ENCODE measurements at places on chromosomes 3 and 15.
A peak's percentile ranks its signal among the peaks of the same experiment; 100 is the strongest.

GRCh38 chr15:53758412-53758811 is 1.1 kb downstream of the WDR72 start:
- DNase-seq: no peak

DNA sequence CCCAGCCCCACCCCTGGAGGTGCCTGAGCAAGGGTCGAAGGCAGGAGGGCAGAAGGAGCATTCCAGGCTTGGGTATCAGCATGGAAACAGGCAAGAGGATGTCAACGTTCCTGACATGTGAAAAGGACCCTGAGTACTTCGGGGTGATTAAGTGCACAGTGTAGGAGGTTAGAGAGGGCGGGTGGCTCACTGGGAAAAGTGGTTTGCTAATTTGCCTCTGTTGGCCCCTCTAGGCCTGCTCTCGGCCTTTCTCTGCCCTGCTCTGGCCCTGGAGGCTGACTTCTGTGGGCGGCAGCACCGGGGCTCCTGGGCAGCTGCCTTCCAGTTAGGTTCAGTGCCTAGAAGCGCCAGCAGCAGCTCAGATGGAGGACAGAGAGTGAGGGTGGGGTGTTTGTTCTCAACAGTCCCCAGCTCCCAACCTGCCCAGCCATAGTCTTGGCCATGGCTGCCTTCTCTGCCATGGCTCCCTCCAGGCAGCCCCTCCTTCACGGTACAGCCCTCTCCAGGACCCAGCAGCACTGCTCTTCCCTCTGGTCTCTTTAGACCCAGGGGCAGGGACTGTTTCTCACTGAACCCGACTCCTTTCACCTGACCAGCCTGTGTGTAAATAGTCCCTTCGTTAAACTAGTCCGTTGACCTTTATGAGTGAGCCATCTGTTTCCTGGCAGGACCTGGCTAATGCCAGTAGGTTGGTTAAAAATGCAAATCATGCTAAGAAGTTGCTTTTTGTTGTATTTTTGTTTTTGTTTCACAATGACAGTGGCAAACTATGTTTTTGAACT is 107.1 kb upstream of the TPM1 start:
- DNase-seq: no peak

- no peak for DNase-seq
Measured at GRCh38 chr3:188417766-188418165, 263.8 kb downstream of the LPP start.

DNA sequence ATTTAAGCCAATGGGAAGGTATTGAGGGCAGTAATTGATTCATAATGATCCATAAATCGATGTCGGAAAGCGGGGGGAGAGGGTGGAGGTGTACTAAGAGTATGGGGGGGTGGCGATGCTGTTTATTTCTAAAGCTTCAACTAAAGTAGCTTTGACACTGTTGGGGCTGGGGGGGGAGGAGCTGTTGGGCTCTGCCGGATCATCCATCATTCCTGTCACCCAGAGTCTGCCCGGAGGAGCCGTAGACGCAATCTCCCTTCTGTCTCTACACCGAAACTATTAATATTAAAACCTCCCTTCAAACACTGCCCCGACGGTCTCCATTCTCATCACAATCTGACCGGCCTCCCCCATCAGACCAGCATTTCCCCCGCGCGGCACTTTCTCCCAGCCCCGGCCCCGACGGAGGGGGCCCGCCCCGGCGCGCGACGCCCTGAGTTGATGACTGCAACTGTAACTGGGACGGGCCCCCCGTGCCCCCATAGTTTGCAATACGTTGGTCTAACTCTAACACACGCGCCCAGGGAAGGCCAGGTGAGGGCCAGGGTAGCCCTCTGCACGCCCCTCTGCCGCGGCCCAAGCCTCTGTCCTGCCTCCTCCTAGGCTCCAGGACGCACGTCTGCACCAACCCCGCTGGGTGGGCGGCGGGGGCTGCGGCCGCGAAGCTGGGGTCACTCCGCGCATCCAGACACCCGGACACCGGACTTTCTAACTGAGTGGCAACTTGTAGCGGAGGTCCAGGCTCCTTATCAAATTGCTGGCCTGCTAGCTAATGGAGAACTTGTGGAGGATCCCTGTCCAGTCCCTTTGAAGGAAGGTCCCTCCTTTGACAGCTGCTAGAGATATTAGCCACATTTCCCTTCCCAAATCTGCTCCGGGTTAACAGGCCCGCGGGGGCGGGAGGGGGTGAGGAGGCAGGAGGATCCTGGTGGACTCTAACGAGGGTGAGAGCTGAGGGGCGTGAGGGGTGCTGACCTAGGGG is 212.0 kb downstream of the MEIS2 start:
- DNase-seq: no peak

GRCh38 chr15:78179906-78180305 is 30.7 kb downstream of the IDH3A start:
- DNase-seq: no peak

DNA sequence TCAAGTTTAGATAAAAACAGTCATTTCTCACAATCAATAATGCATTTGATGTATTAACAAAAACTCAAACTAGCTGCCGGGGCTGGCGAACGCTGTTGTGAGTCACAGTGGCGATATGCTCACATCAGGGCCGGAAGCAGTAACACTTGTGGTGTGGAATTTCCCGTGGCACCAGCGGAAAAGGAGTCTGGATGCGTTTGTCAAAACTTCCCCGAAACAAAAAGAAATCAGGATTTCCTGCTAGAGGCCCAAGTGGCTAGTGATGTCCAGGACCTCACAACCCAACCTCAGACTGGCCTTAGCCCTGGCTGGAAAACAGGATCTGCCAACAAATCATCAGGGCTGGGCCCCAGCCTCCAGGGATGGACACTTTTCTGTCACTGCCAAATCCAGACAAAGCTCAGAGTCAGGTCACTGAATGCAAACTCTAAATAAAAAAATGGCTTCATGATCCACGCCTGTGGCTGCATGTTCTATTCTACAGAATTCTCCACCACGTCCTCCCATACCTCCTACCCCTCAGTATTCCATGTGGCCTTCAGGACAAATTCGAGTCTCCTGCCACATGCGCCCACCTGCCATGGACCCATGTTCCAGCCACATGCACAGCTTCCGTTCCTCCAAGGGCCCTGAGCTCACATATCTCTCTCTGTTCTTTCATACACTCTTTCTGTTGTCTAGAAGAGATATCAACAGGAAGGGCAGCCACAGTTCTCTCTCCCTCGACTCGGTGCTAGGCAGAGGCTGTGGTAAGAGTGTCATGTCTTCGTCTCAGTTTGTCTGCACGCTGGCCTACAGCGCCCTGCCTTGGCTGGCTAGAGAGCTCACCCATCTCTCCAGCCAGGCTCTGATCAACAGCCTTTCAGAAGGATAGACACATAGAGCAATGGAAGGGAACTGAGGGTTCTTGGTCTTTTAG is 35.4 kb downstream of the EHD4 start:
- peak; percentile 82 for DNase-seq

GRCh38 chr15:37361621-37362020 is 261.3 kb upstream of the MEIS2 start:
- no peak for DNase-seq

DNA sequence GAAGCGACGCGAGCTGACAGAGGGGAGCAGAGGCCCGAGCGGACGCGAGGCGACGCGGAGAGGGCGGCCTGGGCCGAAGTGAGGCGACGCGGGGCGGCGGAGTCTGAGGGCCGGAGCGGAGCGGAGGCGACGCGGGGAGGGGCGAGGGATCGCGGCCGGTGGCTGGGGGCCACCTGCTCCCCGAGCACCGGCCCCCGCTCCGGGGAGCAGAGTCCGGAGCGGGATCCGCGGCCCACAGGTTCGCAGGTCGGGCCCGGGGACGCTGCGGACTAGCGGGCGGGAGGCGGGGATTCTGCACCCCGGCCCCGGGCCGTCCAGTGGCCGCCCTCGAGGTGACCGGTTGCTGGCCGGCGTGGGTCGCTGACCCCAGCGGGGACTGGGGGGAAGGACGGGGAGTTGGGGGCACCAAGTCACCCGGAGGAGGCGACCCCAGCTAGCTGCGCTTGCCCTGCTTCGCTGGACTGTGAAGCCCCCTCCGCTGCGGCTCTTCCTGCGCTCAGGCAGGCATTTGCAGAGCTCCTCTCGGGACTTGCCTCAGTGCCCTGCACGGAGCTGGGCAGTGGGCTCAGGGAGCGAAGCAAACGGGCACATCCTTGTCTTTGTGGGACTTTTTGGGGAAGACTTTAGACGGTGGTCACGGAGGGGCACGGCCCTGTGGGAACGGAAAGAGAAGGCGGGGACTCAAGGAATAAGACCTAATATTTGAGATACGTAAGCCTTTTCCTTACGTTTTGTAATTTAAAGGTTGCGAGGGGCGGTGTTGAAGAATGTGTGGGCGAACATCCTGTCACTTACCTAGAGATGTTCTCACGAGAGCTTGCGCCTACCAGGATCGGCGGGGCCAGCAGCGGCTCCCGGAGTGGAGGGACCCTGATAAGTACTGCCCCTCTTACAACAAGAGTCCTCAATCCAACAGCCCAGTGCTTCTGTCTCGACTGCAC is 566 bp downstream of the HMCES start:
- peak; percentile 31 for DNase-seq

GRCh38 chr3:71107926-71108325 is 475.6 kb downstream of the FOXP1 start:
- no peak for DNase-seq

DNA sequence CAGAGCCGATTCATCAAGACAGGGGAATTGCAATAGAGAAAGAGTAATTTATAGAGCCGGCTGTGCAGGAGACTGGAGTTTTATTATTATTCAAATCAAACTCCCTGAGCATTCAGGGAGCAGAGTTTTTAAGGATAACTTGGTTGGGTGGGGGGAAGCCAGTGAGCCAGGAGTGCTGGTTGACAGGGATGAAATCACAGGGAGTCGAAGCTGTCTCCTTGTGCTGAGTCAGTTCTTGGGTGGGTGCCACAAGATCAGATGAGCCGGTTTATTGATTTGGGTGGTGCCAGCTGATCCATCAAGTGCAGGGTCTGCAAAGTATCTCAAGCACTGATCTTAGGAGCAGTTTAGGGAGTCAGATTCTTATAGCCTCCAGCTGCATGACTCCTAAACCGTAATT is 95.4 kb upstream of the CCDC80 start:
- no peak for DNase-seq

DNA sequence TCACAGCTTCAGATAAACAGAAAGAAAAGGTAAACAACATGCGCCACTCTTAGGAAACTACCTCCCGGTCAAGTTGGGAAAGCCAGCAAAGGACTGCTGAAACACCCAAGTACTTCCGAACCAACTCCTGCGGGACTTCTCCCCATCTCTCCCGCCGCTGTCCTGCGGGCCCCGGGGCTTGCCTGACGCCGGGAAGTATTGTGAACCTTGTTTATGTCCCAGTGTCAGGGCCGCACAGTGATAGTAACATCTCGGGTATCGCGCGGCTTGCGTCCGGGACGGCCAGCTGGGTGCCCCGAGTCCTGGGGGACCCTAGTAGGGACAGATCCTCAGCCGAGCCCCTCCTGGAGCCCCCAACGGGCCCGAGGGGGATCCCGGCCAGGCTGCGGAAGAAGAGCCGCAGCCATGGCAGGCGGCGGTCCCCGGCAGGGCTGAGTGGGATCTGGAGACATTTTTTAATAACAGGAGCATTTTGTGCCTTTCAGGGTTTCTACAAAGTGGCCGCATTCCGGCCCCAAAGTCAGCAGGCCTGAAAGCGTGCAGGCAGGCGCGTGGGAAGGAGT is 756 bp downstream of the CLPX start:
- peak; percentile 29 for DNase-seq
